GM12892 (cell line): ENCODE measurements at places on chromosomes 2 and 18.

DNA sequence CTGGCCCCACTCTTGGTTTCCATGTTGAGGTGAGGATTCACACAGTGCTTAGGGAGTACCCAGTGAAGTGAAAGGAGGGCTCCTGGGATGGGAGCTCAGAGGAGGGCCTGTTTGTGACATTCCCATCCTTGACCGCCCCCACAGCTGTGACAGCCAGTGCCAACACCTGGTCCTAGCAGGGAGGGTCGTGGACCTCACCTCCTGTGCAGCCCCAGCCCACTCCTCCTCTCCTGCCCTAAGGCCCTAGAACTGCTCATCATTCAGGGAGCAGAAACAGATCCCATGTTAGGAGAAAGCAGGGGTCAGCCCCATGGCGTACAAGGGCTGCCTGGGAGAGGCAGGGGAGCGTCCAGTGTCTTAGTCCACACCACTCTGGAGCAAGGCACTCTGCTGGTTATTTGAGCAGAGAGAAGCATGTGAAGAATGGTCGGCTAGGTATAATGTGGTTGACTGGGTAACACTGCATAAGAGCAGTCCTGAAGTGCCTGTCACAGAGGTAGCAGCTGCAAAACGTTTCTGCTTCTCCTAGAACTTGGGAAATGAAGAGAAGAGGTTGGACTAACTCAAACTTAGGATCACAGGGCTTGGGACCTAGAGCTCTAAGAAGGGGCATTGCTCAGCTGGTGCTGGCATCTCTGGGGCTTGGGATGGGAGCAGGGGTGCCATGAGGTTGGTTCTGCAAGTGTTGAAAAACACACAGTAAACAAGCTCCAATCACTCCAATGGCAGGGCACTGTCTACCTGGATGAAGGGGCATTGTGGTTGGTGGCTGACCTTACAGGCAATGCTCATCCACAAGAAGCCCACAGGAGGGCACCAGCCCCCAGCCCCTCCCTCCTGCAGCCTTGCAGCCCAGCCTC, 55.6 kb downstream of the FAM168B start:
- DNase-seq: no peak

DNA sequence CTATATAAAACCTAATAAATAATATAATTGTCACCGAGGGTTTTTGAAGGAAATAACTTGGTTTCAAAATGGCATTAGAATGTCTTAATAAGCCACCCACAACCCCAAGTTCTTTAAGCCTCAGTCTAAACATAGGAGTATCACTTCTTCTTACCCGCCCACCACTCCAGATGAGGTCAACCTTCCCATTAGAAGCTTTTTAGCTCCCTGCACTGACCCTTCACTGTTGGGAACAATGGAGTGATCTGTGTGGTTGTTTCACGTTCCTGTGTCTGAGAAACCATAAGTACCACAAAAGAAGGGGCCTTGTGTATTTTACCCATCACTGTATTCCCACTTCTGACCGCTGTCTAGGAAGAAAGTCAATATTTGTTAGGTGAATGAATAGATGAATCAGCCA, 326.3 kb upstream of the ZNF521 start:
- no peak for DNase-seq

GRCh38 chr18:9209279-9209678, 72.7 kb downstream of the ANKRD12 start:
- no peak for DNase-seq

- no peak for DNase-seq
Observed at GRCh38 chr2:204116159-204116792, 179.7 kb downstream of the ICOS start.

GRCh38 chr2:85015653-85016360, 44.8 kb downstream of the KCMF1 start:
- DNase-seq: no peak

GRCh38 chr2:127146820-127147502, 40.0 kb upstream of the BIN1 start:
- no peak for DNase-seq

DNA sequence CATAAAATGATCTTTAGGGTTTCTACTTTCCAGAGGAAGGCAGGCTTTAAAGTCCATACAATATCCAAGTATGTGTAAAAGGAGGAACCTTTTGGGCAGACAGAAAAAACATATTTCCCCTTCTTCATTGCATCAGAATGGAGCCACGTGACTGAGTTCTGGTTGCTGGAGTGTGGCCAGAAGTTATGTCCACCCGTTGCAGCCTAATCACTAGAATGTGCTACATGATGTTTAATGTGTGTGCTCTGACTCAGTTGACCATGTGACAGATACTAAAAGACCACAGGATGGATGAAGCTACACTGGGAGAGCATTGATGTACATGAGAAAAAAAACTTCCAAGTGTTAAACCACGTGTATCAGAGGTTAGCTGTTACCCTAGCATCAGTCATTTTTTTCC, 460.9 kb downstream of the RIT2 start:
- DNase-seq: no peak

DNA sequence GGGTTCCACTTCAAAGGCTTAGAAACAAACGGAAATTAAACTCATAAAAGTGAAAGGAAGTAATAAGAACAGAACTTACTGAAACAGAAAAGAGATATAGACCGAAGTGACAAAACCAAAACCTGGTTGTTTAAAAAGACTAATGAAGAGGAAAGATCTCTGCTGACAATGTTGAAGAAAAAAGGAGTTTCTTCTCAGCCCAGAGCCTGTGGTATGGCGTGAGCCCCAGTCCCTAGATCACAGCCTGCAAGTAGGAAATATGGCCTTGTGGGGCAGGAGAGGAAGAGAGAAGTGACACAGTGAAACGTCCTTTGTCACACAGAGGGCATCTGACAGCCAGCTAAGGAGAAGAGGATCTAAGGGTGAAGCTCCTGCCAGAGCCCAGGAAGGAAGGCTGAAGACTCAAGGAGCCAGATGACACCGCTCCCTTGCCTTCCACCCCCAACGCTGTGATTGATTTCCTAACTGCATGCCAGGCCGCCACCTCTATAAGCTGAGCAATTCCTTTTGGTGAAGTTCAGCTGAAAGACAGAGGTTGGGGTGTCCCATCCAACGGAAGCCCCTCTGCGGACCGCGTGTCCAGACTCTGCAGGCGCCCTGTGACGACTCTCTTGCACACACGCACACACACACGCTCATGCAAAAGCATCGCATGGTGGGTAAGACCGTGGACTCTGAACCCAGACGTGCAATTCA, 141.1 kb downstream of the HDAC4 start:
- no peak for DNase-seq

- no peak for DNase-seq
Observed at GRCh38 chr2:101768556-101769220, 71.2 kb downstream of the MAP4K4 start.

- DNase-seq: peak; percentile 32
Observed at GRCh38 chr2:74690571-74690970, 36.5 kb downstream of the SEMA4F start.

- DNase-seq: no peak
Observed at GRCh38 chr2:102050854-102051391, 59.2 kb downstream of the IL1R2 start.

DNA sequence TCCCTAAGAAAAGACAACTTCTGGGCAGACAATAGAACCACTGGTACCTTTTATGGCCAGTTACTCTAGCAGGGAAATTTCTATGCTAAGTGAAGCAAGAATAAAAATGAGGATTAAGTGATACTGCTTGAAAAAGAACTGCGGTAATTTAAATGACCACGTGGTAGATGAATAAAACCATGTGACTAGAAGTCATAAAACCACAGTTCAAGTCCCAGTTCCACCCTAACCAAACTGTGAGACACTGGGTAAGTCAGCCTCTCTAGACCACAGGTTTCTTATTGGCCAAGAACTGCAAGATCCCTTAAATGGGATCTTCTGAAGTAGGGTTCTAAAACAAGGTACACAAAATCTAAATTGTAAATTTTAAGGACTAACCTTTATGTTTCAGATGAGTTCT, 12.7 kb downstream of the TMEM237 start:
- DNase-seq: no peak

- DNase-seq: no peak
Observed at GRCh38 chr18:48997985-48998831, 47.4 kb upstream of the SMAD7 start.

- no peak for DNase-seq
Observed at GRCh38 chr18:41532344-41533086, 422.5 kb upstream of the PIK3C3 start.
